ENCODE measurements at places on chromosomes 7 and 10. TPM values are rescaled to one million over a fixed set of nuclear protein-coding genes. Genes with fewer than 3 reads are reported as not detected.

GRCh38 chr10:128274938-128275337 is 148.7 kb upstream of the MKI67 start:
- no peak for DNase-seq

ATRNL1 gene
- 50.7 TPM for total RNA-seq

GRCh38 chr7:2209146-2209960 is 23.4 kb downstream of the MAD1L1 start:
- peak; percentile 67 for DNase-seq

GRCh38 chr10:49408519-49409306 is 12.8 kb upstream of the DRGX start:
- no peak for DNase-seq

DNA sequence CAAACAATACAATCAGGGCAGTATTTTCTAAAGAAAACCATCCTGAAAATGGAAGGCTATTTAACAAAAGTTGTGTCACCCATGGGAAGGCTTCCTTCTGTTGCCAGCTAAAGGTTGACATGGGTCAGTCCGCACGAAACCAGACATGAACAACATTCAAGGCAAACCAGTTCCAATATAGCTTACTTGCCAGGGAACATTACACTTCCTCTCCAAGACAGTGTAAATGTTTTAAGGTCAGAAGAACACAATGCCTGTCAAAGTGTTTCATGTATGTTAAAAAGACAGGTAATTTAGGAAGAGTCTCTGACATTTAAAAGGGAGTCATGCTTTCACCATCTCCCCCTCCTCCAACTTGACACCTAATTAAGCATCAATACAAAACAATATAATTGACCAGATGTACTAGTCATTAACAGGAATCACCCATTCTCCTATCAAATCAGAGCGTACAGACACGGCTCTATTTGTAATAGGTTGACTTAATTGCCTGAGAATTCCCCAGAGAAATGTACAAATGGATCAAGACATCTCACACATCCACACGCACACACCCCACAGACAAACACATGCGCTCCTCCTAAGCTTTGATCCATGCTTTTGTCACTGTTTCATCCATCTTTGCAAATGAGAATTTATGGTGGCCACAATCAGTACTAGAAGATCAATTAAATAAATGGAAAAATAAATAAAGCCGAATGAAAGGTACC is 69.5 kb downstream of the CACNA2D1 start:
- DNase-seq, result no peak

DNA sequence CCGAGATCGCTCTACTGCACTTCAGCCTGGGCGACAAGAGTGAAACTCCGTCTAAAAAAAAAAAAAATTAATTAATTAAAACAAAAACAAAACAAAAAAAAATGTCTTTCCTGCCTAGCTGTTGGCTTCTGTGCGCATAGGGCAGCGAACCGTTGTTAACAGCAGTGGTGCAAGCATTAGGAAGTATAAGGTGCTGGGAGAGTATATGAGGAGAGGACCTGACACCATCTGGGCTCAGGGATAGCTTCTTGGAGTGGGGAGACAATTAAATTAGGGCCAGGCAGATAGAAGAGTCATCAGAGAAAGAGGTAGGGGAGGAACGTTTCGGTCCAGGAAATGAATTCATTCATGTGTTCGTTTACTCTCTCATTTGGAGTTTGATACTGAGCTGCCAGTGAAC is 46.2 kb upstream of the EZH2 start:
- DNase-seq, result no peak

GRCh38 chr7:30473903-30474302 is 4.7 kb downstream of the NOD1 start:
- no peak for DNase-seq

DNA sequence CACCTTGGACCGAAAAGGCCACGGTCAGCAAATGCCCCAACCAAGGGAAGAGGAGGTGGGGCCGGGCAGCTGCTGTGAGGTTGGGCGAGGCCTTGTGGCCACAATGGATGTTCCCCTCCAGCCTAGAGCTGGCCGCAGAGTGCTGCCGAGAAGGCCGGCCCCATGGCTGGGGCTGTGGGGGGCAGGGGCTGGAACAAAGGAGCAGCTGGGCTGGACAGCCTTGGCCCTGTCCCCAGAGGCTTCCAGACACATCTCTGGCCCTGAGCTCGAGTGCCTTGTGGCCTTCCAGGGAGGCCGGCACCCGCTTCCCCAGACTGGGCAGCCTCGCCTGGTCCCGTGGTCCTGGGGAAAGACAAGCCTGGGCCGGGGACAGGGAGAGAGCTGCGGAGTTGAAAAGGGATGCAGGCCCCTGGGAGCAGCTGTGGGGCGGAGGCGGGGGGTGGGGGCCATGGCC is 88.0 kb downstream of the PDGFA start:
- DNase-seq, result peak; percentile 62

All from stomach (tissue), 19 donors.